ENCODE measurements at places on chromosomes 13 and 19. TPM values are rescaled to one million over a fixed set of nuclear protein-coding genes. Genes with fewer than 3 reads are reported as not detected.

GRCh38 chr13:96500953-96501352, 411.0 kb downstream of the HS6ST3 start:
- no peak overlapping the region for H3K27ac ChIP-seq
- H3K4me1 ChIP-seq: no peaks in the 10 kb centered on the region
- H3K27me3 ChIP-seq: no peaks in the 10 kb centered on the region
- no peak overlapping the region for H3K4me3 ChIP-seq

- no peaks in the 10 kb centered on the region for H3K36me3 ChIP-seq
- DNase-seq: no peak
- peak overlapping the region; percentile 90 for H3K27ac ChIP-seq
- H3K27me3 ChIP-seq: no peaks in the 10 kb centered on the region
- H3K4me1 ChIP-seq: peaks cover 24% of the 10 kb centered on the region
Observed at GRCh38 chr19:40348961-40349507, 539 bp downstream of the PLD3 start.

DNA sequence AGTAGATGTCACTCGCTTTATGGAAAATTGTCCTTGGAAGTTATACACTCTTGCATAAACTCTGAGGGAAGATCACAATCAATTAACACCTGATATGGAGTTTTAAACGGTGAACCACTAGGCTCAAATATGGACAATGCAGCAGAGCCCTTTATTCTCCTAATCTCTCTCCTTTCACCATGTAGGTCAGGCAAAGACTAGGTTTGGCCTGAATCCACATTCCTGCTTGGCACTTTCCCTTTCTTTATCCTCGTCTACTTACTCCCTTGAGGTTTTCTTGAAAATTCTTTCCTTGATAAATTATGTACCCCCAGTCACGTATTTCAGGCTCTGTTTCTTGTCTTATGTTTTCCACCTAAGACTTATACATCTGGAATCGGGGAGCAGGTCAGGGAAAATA, 751.7 kb downstream of the DACH1 start:
- no peak overlapping the region for H3K4me3 ChIP-seq
- no peak overlapping the region for H3K27ac ChIP-seq
- no peak for DNase-seq
- H3K36me3 ChIP-seq: no peaks in the 10 kb centered on the region
- H3K27me3 ChIP-seq: no peaks in the 10 kb centered on the region

DNA sequence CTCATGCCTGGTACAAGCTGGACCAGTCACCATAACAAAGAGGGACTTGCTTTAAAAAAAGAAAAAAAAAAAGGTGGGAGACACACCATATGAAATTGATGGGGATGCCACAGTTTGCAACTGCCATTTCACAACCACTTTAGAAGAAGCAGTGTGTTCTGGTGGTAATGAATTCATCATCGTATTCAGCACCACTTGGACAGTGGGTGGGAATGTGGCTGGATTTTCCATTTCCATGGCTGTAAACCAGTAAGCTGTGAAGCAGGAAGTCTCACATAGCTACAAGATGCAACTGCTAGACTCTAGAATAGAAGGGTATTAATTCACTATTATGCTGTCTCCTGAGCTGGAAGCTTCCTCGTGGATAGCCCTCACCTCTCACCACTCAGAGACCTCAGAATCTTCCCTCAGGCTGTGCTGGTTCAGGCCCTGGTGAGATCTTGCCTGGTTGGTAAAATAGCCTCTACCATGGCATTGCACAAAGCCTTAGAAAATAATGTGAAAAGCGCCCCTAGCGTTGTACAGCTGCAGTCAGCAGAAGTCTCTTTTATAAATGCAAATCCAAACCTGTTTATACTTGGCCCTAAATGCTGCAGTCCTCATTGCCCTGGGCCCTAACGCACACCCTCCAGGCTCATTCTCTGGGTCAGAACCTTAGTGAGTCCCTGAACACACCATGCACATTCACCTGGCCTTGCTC, 150.7 kb downstream of the KCTD15 start:
- no peak overlapping the region for H3K4me3 ChIP-seq
- H3K27me3 ChIP-seq: peaks cover 9% of the 10 kb centered on the region
- peaks cover 16% of the 10 kb centered on the region for H3K4me1 ChIP-seq
- no peak overlapping the region for H3K27ac ChIP-seq
- DNase-seq: no peak
- H3K36me3 ChIP-seq: no peaks in the 10 kb centered on the region

DNA sequence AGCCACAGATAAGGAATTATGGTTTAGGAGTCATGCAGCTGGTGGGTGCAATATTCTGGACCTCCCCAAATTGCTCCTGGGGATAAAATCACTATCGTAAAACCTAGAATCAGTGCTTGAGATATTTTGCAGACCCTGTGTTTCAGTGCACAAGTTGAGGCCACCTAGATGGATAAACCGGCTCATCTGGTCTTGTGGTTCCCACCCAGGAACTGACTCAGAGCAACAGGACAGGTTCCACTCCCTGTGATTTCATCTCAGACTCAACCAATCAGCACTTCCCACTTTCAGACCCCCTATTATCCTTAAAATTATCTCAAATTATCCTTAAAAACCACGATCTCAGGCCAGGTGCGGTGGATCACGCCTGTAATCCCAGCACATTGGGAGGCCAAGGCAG, 21.0 kb downstream of the FBXL12 start:
- H3K4me1 ChIP-seq: peaks cover 12% of the 10 kb centered on the region
- no peaks in the 10 kb centered on the region for H3K36me3 ChIP-seq
- H3K4me3 ChIP-seq: peak overlapping the region; percentile 5
- no peak for DNase-seq

GRCh38 chr13:59755632-59756290, 408.0 kb downstream of the DIAPH3 start:
- H3K4me1 ChIP-seq: peaks cover 10% of the 10 kb centered on the region
- no peak overlapping the region for H3K27ac ChIP-seq
- no peak for DNase-seq
- no peaks in the 10 kb centered on the region for H3K27me3 ChIP-seq
- H3K4me3 ChIP-seq: no peak overlapping the region

- H3K27ac ChIP-seq: no peak overlapping the region
- H3K36me3 ChIP-seq: peaks cover 75% of the 10 kb centered on the region
- H3K27me3 ChIP-seq: no peaks in the 10 kb centered on the region
- H3K4me1 ChIP-seq: no peaks in the 10 kb centered on the region
- DNase-seq: no peak
- H3K4me3 ChIP-seq: peak overlapping the region; percentile 36
Observed at GRCh38 chr19:11617180-11618062, 20.1 kb downstream of the ZNF627 start.

DNA sequence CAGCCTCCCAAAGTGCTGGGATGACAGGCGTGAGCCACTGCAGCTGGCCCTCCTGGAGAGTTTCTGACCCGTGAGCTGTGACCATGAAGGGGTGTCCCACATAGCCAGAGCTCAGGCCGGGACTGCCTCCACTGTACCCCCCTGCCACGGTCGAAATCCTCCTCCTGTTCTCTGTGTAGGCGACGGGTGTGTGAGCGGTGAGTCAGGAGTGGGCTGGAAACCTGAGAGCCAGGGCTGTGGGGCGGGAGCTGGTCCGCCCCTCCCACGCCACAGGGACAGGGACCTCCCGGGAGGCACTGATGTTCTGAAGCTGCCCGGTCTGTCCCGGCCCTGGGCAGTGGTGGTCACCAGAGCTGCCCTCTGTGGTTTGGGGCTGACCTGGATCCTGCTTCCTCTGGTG, 3.9 kb downstream of the WDR18 start:
- H3K27me3 ChIP-seq: no peaks in the 10 kb centered on the region
- H3K27ac ChIP-seq: no peak overlapping the region
- peaks cover 3% of the 10 kb centered on the region for H3K36me3 ChIP-seq
- H3K4me3 ChIP-seq: no peak overlapping the region
- DNase-seq: no peak
- peaks cover 6% of the 10 kb centered on the region for H3K4me1 ChIP-seq

GRCh38 chr19:5154129-5154798, 185.4 kb downstream of the KDM4B start:
- no peaks in the 10 kb centered on the region for H3K27me3 ChIP-seq
- no peak overlapping the region for H3K4me3 ChIP-seq
- DNase-seq: peak; percentile 70
- H3K4me1 ChIP-seq: peaks cover 5% of the 10 kb centered on the region
- H3K36me3 ChIP-seq: no peaks in the 10 kb centered on the region

DNA sequence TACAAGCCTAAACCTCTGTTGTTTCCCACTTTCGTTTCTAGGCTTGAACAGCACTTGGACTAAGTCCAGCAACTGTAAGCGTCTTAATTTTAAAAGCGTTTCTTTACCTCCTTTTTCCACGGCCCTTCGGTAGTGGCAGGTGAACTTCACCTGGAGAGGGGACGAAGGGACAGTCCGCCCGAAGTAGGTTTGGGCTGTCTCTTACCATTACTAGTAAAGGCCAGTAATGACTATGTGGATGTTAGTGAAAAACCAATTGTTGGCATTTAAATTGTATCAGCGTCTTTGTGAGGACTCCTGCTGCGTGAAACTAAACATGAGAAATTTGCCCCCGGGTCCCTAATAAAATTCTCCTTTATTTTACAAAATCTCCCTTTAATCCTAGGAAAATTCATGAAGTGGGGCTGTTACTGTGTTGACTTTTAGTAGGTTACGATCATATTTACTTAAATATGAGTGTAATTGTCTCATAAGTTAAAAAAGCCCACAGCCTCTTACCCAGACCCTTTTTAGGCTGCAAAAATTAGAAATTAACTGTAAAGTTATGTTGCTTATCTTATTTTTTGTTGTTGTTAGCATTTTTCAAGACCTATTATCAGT, 983 bp downstream of the ITM2B start:
- H3K27me3 ChIP-seq: no peaks in the 10 kb centered on the region
- H3K36me3 ChIP-seq: no peaks in the 10 kb centered on the region
- H3K27ac ChIP-seq: peak overlapping the region; percentile 94

ADGRE3 gene
- not detected for total RNA-seq

ZNF17 gene
- 13.9 TPM for total RNA-seq

ZNF530 gene
- 4.8 TPM for total RNA-seq

SCAF1 gene
- 78.1 TPM for total RNA-seq

All from type B pancreatic cell (in vitro differentiated cells).